ENCODE measurements at places on chromosomes 7 and 10.

DNA sequence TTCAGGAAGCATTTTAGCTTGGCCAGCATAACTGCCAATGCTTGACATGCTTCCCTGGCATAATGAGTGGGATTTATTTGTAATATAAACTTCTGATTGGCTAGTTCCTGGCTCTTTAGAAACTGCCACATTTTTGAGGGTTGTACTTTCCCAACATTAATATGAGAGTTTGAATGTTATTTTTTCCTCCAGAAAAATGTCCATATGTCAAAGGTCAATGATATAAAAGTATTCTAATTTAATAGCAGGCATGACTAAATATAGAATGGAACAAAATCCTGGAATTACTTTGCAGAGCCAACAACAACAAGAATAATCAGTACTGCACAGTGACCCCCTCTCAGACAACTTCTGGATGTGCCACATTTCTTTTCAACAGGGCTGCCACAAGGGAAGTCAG, 352.6 kb downstream of the PRPF18 start:
- no peak for DNase-seq

- no peak for DNase-seq
Observed at GRCh38 chr10:74827694-74828093, 1.3 kb downstream of the KAT6B start.

DNA sequence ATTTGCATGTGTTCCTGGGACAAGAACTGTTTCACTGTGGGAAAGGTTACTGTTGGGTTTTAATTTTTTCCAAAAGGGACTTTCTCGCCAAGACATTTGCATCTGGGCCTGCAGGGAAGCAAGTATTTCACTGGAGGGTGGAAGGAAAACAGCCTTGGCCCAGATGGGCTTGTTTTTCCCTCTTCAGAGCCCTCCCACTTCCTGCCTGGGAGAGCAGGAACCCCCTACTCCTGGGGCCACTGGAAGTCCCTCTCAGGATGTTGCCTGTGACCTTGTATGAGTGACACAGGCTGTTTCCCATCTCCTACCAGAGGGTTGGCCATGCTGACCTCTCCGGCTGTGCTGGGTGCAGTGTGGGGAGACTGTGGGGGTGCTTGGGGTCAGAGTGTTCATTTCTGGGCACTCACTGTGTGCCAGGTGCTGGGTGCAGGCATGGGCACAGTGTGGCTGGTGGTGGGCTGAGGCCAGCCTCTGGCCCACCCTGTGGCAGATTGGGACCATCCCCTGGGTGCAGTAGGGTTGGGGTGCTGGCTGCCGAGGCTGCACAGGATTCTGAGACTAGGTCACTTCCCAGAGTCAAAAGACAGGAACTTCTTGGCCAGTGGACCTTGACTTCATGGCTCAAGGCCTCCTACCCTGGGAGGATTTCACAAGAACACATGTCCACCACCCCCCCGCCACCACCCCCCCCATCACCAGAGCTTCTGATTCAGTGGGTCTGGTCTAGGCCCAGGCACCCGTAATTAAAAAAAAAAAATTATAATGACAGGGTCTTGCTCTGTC, 10.2 kb downstream of the TSPAN15 start:
- DNase-seq, result no peak

GRCh38 chr7:41217306-41217705, 485.6 kb downstream of the INHBA start:
- DNase-seq, result no peak

GRCh38 chr7:121105262-121105661, 116.8 kb downstream of the CPED1 start:
- no peak for DNase-seq

DNA sequence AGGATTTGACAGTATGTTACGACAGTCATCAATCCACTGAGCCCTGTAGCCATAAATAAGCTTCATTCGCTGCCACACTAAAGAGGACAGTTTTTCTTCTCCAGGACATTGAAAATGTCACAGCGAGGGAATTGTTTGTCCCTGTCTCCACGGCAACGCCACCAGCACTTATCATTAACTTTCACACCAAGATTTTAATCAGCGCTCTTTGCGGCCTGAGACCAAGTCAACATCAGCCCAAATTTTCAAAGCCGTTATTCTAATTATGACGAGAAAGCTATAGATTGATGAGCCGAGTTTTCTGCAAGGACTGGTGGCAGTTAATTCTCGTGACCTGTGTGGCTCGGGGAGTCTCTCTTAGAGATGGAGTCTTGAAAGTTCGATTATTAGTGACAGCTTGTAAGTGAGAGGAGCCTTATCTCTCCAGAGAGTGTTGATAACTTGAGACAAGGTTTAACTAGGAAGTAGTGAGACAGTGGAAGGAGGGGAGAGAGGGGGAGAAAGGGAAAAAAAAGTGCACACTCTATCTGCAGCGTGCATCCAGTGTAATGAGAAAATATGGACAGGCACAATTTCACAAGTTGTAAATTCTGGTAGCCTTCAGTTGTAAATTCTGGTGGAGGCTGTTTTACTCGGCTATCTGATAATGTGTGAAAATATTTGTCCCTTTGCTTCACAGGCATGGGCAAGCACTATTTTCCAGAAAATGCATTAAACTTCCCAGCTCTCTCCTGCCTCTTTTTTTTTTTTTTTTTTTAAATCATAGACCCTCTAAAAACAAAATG, 473.3 kb downstream of the LRMDA start:
- DNase-seq, result no peak

GRCh38 chr10:129956876-129957673, 7.0 kb downstream of the EBF3 start:
- no peak for DNase-seq

GRCh38 chr7:39507866-39508551, 58.2 kb upstream of the YAE1 start:
- no peak for DNase-seq

- DNase-seq, result no peak
Observed at GRCh38 chr7:11607686-11608085, 224.3 kb downstream of the THSD7A start.

- no peak for DNase-seq
Observed at GRCh38 chr10:66837335-66837734, 88.5 kb upstream of the LRRTM3 start.

GRCh38 chr7:17913250-17913649, 27.0 kb downstream of the SNX13 start:
- no peak for DNase-seq

Measured in right renal cortex interstitium (tissue), 3 donors.